ENCODE measurements at places on chromosomes 4 and X.

DNA sequence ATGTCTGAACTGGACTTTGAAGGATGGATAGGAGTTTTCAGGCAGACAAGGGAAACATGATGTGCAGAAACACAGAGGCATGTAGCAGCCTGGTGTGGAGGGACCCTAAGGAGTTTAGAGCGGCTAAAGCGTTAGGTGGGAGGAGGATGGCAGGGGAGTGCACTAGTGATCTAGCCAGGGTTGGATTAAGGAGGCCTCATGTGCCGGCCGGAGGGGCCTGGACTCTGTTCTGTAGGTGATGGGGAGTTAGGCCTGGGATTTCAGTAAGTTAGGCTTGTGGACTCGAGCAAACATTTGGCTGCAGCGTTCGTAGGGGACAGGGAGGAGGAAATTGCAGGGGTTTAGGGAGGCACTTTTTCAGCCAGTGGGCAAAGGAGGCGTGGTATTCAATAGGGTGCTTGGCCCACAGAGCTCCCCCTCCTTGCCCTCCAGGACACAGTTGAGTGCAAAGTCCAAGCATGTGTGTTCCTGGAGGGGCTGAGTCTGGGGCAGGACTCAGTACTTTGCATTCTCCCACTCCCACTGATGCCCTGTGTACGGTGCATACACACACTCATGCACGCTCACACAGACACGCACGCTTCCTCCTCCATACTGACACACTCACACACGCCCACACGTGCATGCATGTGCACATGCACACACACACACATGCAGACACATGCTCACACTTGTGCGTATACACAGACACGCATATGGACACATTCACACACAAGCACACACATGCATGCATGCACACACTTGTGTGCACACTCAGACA lies 18.6 kb downstream of the PSAPL1 start:
- no peak for DNase-seq

DNA sequence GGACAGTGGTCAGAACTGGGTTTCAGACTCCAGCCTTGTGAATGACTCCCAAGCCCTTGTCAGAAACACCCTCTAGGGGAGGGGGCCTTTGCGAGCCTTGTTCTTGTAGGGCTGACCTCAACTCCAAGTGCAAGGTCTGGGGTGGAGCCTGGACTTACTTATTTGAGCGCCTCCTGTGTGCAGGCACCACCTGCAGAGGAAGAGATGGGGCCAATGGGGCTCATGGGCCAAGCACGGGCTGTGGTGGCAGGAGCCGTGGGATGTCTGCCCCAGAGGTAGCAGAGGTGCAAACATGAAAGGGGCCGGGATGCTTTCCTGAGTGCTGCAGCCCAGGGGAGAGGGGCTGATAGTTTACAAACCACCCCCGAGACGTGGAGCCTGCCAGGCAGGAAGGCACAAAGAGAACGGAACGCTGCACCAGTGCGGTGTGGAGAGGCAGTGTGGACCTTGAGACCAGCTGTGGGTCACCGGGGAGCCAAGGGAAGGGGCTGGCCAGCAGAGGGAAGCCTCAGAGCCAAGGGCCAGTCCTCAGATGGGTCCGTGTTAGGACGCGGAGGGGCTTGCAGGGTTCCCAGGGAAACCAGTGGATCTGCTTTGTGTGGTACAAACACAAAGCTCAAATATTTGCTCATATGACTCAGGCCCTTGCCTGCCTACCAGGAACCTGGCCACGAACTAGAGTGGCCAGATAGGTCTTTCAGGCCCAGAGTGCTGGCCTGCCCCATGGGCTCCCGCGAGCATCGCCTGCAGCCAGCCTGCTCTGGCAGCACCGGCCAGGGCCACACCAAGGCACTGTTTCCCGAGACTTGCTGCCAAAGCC lies 8.7 kb upstream of the TADA2B start:
- no peak for DNase-seq

- DNase-seq: no peak
Observed at GRCh38 chr4:148373093-148373492, 69.1 kb downstream of the NR3C2 start.

DNA sequence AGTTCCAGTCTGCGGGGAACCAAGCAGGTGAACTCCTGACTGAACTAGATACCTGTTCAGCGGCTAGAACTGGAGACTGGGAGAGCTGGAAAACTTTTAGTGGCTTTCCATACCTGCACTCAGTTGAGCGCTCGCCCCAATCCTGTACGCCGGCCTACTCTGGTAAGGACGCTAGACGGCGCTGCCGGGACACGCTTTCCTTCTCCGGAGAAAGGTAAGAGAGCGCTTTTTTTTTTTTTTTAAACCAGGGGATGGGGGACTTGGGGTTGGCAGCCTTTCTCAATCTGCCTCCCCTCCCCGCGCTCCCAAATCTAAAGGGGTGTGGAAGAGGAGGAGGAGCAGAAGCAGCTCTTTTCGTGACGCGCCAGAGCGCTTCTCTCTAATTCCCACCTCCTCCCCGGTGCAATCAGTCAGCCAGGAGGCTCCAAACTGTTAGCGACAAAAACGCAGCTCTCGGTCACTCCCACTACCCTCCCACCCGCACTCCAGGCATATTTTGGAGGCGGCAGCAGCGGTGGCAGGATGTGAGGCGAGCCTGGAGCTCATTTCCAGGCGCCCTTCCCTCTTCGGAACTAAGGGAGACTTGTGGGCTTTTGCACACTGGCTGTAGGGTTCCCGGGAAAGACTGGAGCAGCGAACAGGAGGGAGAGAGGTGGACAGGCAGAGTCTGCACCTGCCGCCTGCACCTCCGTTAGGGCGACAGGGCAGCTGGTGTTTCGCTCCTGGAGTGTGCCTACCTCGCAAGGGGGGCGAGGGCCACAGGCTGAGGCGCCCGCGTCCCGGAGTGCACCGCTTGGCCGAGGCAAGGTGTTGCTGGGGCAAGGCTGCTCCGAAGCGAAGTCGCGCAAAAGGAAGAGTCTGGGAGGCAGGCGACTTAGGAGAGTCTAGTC lies at the start of gene IL1RAPL2:
TSS of gene IL1RAPL2 (plus strand) at position 409 of the 890 bp plus-strand sequence.
- no peak for DNase-seq

- no peak for DNase-seq
Observed at GRCh38 chrX:19720661-19721060, 166.7 kb downstream of the SH3KBP1 start.

GRCh38 chrX:110156167-110156754 lies 153.3 kb downstream of the TMEM164 start:
- DNase-seq: peak; percentile 3

Measured in DMS 273 treated with DMSO at 0.1 percent for 48 hours (cell line).